ENCODE measurements at places on chromosomes 5 and 9.

DNA sequence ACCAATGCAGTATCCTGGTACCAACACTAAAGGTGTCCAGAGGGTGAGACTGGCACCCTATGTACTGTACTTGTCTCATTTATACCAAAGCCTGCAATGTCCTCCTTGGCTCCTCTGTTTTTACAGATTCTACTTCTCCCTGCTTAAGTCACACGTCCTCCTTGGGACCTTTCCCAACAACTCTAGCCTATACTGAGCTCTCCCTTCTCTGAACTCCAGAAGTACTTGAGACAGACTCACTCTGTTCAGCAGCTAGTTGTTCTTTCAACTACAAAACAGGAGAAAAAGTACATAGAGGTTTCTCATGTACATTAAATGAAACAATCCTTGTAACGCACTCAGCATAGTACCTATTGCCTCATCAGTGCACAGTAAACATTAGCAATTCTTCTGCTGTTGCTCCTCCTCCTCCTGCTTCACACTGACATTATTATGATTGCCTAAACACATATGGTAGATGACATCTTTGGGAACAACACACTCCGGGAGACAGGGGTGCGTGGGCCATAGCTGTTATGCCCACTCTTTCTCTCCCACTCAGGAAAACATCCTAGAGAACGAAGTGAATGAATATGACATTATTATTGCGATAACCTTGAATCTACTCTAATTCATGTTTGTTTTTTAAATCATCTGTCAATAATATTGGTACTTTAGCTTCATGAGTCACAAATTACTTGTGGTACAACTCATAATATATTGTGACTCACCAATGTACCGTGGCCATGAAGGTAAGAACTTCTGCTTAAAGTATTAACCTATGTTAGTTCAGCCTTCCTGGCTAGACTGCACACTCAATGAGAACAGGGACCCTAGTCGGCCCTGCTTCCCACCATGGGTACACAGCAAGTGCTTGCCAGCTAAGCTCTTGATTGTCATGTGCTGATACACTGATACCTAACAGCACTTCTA, 180.3 kb upstream of the ADRA1B start:
- DNase-seq, result no peak

GRCh38 chr5:119570910-119571309, 58.4 kb upstream of the FAM170A start:
- DNase-seq, result no peak

DNA sequence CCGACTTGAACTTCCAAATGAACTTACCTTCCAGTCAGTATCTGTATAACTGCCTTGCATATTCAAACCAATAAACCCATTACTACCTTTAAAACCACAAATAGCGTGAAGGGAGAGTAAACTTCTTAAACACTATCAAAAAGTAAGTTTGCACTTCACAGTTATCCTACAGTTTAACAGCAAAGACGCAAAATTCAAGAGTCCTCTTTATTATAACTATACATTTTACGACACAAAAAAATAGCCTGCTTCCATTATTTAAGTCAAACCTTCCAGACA, 1.8 kb downstream of the PTBP3 start:
- peak; percentile 13 for DNase-seq

- peak; percentile 73 for DNase-seq
Measured at GRCh38 chr5:21806943-21807342, 1046.2 kb downstream of the CDH12 start.

DNA sequence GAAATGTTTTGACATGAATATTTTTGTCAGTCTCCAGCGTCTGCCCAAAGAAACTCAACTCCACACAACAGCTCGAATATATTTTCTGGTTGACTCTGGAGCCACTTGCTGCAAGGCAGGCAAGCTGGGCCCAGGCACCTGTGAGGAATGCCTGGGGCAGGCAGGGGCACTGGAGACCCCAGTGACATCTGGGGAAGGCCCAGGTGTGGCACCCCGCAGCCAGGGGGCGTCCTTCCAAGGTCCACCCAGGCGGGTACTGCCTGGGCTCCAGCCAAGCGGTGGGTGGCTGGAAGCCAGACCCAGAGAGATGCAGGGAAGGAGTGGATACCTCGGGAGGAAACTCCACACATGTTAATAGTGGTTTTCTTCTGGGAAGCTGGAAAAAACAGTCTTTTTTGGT, 125.9 kb downstream of the PHF2 start:
- no peak for DNase-seq

DNA sequence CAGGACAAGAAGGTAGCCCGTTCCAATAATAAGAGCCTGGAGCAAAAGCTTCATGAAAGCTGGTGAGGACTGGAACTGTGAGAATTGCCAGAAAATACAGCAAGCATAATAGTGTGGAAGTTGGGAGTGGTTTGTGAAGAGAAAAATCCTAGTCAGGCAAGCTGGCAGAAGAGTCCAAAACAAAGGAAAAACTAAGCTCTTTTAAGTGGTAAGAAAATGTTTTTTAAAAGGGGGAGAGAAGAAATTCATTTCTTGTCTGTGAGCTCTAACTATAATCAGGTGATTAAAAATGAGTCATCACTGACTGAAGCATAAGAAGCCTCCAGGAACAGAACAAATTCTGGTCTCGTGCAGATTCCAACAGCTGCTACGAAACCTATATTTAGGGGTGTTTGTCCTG, 102.6 kb downstream of the CAAP1 start:
- no peak for DNase-seq

GRCh38 chr5:139882316-139882715, 86.7 kb downstream of the PSD2 start:
- no peak for DNase-seq

- DNase-seq, result no peak
Measured at GRCh38 chr9:78324682-78325081, 27.8 kb downstream of the PSAT1 start.

DNA sequence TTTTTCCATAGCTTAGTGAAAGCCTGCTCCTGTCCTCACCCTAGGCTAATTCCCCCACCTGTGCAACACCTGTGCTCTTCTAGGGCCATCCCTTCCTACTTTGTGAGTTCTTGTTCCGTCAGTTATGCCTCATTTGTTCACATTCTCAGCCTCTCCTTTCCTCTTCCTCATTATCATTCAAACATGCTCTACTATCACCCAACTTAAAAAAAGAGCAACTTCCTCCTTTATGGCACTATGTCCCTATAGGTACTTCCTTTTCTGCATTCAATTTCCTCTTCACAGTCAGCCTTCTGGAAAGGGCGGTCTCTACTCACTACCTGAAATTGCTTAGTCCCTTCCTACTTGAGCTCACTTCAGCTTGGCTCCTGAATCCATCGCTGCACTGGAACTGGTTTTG, 111.8 kb upstream of the LHFPL2 start:
- DNase-seq, result no peak

DNA sequence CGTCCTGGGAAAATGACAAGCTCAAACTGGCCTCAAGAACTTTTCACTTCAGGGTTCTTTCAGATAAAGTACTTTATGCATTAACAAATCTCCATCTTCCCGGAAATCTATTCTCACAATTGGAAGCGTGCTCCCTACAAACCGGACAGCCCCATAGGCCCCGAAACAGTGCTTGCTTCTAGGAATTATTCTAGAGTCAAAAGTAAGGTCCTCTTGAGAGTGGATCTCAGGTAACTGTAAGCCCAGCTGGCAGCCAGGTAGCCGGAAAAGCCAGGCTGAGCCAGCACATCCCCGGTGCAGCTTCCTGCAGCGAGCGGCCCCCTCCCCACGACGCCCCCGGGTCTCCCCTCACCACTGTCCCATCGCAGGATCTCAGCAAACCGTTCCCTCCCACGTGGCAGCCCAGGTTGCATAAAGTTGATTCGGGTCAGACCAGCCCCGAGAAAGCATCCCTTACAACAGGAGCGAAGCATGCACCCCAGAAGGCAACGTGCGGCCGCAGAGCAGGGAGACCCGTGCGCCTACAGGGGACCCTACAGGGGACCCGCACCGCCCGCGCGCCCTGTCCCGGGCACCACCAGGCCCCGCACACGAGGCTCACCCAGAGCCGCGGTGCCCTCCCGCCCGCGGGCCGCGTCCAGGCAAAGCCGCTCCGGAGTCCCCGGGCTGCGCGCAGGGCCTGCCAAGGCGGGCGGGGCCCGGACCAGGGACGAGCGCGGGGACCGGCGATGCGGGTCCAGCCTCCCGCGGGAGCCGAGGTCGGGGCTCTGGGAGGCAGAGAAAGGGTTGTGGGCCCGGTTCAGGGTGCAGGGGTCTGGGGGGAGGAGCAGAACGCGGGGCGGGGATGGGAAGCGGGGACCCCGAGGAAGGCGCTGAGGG, 920 bp downstream of the LPCAT1 start:
- peak; percentile 12 for DNase-seq

DNA sequence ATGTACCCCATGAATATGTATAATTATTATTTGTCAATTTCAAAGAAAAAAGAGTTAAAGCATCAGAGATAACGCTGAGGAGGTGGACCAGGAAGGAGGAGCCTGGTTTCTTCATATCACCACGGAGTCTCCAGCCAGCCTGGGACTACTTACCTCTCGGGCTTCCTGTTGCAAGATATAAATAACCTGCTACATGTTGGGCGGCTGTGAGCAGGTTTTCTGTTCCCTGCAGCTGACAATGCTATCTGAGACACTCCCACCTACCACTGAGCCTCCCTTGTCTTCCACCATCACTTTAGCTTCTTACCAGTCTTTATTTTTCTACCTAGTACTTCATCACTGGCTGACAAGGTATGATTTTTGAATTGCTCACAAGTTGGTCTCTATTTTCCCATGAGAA, 102.7 kb upstream of the CPEB4 start:
- no peak for DNase-seq

GRCh38 chr9:90830051-90830450, 28.4 kb downstream of the SYK start:
- no peak for DNase-seq

- DNase-seq, result peak; percentile 37
Measured at GRCh38 chr5:181189363-181189961, 15.5 kb downstream of the TRIM7 start.

DNA sequence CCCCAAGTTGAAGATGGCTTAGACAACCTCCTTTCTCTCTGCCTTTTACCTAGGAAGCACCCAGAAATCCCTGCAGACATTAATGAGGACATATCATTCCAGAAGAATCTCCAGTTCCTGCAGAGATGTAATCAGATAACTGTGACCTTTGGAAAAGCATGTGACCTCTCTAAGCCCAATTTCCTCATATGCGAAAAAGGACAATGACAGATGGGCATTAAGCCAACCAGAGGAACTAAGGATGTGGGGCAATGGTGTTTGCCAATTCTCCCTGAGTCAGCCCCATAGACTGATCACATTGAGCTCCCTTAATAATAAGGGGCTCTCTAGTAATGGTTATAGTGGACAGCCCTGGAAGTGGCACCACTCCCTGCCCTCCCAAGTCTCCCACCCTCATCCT, 10.1 kb upstream of the FOXI1 start:
- DNase-seq, result no peak

DNA sequence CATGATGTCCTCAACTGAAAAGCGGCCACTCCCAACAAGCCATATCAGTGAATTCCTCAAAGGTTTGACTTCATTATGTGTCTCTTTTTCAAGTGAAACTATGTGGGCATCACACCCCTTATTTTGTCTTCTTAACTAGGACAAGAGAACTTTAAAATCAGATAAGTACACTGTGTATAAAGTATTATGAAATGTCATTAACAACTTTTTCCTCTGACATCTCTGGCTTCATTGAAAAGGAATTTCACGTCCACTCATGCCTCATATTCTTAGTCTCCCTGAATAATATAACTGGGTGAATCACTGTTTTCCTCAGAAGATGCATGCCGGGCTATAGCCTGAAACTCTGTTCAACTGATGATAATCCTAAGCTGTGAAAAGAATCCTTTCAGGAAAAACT, 415.8 kb downstream of the ACTL7B start:
- DNase-seq, result no peak

GRCh38 chr5:61534481-61535267, 202.6 kb downstream of the ZSWIM6 start:
- no peak for DNase-seq

- DNase-seq, result no peak
Measured at GRCh38 chr5:96121364-96121763, 159.7 kb upstream of the ELL2 start.

GRCh38 chr5:133849116-133849515, 119.3 kb downstream of the C5orf15 start:
- no peak for DNase-seq

DNA sequence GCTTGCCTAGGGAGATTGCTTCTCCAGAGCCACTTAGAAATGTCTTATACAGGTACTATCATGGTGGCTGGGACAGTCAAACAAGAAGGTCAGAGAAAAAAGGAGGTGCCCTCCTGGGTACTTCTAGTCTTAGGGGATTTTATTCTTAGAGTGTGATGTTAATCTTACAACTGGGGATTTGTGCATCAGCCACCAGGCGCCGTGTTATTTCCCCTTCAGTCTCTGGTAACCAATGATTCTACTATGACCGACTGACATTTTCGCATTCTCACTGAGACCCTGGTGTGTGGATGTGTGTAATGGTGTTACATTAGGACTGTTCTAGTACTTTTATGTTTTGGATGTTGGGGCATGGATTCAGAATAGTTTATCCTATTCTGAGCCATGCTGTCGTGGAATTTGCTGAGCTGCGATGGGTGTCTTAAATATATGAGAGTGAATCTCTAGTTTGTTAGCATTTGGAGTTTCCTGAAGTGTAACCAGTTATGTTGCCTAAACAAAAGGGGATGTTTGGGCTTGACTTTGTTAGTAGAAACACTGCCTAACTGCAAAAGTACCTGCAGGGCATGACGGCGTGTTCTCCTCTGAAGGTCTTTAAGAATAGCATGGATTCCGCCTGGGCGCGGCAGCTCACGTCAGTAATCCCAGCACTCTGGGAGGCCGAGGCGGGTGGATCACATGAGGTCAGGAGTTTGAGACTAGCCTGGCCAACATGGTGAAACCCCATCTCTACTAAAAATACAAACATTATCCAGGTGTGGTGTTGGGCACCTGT, 175.2 kb upstream of the DAP start:
- no peak for DNase-seq

DNA sequence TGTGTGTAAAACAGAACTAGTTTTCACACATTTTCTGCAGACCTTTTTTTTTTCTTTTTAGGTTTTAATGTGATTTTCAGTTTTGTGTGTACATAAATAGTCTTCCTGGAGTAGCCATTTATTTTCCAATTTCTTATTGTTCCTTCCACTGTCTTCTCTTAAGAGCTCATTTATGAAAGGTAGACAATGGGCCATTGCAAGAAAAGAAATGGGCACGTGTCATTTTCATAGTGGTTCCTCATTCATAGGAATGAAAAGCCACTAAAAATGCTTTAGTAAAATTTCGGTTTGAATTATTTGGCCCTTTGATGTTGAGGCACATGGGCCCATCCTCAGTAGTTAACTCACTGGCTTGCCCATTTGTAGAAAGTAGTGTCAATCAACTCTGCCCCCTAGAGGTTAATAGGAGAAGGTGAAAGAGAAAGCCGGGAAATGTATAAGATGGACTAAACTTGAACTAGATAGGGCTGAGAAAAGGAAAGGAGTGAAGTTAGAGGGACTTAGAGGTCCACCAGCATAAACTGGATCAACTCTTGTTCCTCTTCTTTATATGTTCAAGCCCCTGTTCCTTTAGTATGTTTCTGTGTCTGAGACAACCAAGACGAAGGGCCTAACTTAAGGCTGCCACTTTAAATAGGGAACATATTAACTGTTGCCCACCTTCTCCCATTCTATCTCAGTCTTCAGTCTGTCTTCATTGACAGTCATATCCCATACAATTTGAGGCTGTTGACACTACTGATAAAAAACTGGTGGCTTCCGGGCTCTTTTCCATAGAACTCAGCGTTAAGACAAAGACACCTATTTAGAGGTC, 72.6 kb downstream of the SMARCA2 start:
- peak; percentile 64 for DNase-seq

- no peak for DNase-seq
Measured at GRCh38 chr9:136988872-136989271, 3.4 kb upstream of the PAXX start.
